ENCODE measurements at places on chromosomes 6 and 20.

DNA sequence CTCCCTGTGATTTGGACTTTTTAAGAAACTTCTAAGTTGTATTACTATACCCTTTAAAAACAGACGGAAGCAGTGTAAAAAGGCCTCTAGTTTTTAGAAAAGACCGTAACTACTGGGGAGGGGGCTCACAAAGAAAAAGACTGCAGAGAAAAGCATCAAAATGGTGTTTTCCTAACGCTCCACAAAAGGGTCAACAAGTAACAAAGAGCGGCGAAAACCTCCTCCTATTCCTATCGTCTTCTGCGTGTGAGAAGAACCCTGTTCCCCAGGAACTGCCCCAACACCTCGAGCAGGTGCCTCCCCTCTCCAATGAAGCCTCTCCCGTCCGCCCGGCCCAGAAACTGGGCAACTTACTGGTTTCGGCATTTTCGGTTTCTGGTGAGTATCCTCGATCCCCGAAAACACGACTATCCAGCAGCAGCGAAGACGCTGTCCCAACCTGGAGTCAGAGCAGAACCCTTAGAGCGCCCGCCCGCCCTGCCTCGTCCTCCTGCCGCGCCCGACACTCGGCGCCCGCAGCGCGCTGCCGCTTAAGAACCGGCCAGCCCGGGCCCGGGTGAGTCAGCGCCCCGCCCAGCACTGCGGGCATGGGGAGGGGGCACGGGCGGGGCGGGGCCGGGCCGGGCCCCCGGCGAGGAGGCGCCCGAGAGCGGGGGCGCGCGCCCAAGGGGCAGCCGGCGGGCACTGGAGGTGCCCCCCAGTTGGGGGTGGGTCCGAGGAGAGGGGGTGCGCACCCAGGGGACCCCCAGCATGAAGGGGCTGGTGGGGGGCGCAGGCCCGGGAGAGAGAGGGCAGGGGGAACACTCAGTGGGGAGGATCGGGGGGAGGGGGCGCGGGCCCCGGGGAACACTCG is 1.2 kb downstream of the EZR start:
- DNase-seq = peak; percentile 82

DNA sequence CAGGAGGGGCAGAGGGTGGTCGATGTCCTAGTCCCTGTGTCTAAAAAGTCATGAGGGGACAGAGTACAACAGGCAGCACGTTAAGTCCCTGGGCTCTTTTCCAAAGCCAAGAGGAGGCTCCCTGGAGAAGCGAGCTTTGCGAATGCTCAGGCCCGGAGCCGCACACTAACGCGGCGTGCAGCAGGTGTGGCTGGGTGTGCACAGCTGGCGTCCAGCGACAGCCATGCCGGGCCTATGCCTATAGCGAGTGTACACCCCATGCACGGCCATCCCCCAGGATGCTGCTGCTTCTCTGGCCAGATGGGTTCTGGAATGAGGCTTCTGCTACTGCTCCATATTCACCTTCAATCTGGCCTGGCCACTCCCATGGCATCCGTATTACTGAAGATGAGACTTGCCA is 131.3 kb downstream of the PRND start:
- DNase-seq = no peak

DNA sequence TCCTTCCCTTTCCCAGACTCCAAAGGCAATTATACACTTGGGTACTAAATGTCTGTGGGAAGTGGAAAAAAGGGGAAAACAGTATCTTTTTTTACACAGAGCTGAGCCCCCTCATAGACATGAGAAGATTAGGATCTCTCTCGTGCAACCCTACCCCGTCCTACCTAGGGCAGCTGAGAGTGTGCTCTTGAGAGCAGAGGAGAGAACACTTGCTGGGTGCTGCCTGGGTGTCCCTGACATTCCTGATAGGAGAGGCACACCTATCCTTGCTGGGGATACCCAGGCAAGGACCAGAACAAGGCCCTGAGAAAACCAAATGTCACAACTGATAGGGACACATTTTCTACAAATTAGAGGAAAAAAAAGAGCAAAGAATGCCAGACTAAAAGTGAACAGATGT is 81.2 kb downstream of the PREP start:
- DNase-seq = no peak

- no peak for DNase-seq
Observed at GRCh38 chr6:168015009-168015408, 17.5 kb downstream of the KIF25 start.

DNA sequence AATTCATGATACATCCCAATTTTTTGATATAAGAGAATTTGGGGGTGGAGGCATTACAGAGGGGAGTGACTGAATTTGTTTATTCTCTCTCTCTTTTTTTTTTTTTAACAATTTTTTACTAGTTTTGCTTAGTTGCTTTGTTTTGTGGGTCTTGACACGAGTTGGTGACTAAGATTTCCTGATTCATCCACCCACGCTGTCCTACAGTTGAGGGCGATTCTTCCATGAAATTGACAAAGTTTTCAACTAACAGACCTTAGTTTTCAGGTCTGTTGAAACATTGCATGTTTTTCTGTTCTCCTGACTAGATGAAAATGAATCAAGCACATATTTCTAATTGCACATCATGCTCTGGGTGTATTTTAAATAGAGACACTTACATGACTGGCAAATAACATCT is 613.8 kb downstream of the TFAP2B start:
- no peak for DNase-seq

GRCh38 chr6:137202078-137202477 is 17.1 kb downstream of the IFNGR1 start:
- peak; percentile 55 for DNase-seq

DNA sequence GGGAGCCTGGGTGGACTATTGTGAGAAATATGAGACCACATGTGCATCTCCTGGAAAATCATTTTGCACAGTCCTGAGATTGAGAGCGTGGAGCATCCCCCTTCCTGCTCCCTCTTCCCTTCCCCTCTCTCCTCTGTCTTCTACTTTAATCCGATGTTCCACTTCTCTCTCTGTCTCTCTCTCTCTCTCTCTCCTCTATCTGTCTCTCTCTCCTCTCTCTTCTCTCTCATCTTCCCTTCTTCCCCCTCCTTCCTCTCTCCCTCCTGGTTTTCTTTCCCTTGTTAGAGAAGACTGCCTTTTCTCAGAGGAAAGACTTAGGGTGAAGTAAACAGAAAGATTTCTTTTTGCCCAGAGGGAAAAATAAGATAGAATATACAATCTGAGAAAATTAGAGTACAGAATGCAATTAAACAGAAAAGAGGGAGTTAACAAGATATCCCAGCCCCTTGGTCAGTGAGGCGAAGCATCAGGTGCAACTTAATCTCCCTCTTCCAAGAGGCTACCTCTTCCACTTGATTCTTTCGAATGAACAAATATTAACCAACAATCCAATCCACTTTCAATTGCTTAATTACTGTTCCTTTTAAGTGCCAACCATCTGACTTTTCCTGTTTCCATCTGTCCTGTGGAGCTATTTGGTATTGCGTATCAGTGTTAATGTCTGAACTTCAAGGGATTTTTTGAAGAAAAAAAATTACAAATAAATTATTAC is 14.6 kb downstream of the KHDC1 start:
- no peak for DNase-seq

DNA sequence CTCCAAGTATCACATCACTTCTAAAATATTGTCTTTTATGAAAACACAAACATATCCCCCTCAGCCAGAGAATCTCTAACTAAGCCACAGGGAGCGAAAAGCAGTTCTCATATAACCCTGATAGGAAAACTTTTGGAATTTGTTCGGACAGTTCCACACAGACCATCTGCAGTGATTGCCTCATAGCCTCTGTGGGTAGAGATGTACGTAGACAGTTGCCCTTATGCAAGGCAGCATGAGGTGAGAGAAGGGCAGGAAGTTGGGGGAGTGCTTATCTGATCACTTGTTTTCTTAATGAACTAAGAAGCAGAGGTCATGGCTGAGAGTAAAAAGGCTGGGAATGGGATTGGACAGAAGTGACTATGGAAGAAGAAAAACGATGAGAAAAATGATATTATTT is 39.6 kb downstream of the SLC23A2 start:
- DNase-seq = no peak

DNA sequence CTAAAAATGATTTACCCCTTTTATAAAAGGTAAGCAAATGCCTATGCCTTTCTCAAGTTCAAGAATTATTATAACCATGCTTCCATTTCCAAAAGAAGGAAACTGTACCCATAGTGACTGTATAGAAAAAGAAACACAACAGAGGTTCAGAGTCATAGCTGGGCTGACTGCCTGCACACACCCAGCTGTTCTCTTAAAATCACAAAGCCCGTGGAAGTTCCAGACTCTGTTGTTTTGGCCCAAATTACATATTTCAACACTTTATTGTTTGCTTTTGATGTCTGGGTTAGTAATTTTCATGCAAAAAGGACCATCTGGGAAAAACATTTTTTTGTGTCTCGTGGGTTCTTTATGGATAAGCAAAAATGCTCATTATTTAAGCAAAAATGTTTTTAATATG is 99.2 kb downstream of the LCA5 start:
- DNase-seq = no peak

DNA sequence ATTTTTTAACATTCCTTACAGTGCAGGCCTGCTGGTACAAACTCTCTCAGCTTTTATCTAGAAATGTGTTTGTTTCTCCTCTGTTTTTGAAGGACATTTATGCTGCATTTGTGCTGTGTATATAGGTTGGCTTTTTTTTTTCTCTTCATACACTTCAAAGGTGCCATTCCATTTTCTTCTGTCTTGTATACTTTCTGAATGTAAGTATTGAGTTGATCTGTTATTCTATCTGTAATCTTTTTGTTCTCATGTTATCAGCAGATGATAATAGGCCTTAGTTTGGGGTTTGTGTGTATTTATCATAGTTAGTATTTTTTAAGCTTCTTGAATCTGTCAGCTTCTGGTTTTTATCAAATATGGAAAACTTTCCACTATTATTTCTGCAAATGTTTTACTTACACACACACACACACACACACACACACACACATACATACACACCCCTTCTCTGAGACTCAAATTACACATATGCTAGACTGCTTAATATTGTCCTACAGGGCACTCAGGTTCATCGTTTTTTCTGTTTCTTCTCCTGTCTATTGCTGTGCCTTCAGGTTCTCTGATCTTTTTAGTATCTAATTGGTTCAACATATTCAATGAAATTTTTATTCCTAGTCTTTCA is 74.6 kb downstream of the RPP40 start:
- DNase-seq = no peak

DNA sequence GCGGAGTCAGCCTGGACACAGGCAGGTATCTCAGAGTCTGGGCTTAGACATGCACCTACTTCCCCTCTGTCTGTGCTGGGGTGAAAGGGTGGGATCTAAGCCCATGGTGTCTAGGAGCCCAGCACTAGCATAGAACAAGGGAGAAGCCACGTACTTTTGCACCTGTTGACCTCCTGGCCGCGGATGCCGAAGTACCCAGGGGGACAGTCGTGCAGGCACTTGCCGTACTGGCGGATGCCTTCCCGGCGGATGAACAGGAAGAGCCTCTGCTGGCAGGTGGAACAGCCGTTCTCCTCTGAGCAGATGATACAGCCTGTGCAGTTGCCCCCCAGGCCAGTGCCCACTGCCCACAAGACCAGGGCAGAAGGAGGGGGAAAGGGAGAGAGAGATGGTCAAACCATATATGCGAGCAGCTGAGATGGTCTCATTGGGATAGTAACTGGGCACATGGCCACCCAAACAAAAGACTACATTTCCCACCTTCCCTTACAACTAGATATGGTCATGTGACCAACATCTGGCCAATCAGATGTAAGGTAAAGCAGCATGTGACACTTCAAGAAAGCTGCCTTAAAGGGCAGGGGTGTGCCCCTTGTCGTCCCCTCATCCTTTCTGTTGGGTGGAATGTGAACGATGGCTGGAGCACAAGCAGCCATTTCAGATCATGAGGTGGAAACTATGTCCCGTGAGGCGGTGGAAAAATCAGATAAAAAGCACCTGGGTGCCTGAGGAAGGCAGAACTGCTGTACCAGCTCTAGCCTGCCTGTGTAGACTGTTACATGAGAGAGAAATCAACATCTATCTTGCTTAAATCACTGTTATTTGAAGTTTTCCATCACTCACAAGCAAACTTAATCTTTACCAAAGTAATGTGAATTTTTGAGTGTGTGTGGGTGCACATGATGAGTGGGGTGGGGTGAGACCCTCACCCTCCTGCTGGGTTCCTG is 34.0 kb downstream of the RSPO4 start:
- DNase-seq = peak; percentile 20

- DNase-seq = no peak
Observed at GRCh38 chr6:135828021-135828420, 23.5 kb upstream of the PDE7B start.

DNA sequence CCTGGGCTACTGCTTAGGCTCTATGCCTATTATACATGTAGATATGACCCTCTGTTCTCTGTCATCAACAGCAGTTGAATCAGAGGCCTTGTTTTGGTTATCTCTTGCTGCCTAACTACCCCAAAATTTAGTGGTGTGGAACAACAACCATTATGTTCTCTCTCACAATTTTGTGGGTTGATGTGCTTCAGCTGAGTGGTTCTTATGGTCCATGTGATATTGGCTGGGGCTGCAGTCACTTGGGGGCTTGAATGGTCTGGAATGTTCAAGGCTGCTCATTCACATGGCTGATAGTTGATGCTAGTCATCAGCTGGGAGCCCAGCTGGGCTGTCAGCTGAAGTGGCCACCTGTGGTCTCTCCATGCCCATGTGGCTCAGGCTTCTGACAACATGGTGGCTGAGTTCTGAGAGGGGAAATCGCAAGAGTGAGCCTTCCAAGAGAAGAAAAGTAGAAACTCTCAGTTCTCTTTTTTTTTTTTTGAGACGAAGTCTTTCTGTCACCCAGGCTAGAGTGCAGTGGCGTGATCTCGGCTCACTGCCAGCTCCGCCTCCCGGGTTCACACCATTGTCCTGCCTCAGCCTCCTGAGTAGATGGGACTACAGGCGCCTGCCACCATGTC is 47.8 kb downstream of the SHLD1 start:
- DNase-seq = peak; percentile 89

- DNase-seq = no peak
Observed at GRCh38 chr6:41937861-41938574, 3.6 kb downstream of the CCND3 start.

DNA sequence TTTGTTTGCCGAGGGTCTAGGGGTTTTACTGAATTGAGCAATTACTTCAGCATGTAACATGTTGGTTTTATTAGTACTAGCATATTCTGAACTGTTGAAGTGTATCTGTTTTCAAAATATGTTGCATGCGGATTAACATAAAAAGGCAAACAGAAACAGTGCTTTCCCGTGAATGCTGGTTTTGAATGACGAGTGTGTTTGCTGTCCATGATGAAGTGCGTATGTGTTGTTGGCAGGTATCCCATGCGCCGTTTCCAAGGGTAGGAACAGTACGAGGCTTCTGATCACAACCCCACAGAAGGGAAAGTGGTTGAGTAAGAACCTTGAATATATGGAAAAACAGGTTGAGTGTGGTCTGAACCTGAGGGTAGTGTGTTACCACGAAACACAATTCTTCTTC is 232.9 kb downstream of the SAMD5 start:
- DNase-seq = no peak

- no peak for DNase-seq
Observed at GRCh38 chr20:58646257-58646656, 4.8 kb upstream of the STX16 start.
